ENCODE measurements at places on chromosomes 6 and 20. TPM values are rescaled to one million over a fixed set of nuclear protein-coding genes. Genes with fewer than 3 reads are reported as not detected.

Gene GJA10
- not detected for total RNA-seq

Gene TRIM15
- total RNA-seq: not detected

Gene SAMD10
- total RNA-seq: 0.48 TPM

Gene ABHD16B
- not detected for total RNA-seq

Gene BPIFB1
- total RNA-seq: not detected

Data from omental fat pad (tissue), 4 donors.